ENCODE measurements at places on chromosomes 7 and 10. TPM values are rescaled to one million over a fixed set of nuclear protein-coding genes. Genes with fewer than 3 reads are reported as not detected.

DNA sequence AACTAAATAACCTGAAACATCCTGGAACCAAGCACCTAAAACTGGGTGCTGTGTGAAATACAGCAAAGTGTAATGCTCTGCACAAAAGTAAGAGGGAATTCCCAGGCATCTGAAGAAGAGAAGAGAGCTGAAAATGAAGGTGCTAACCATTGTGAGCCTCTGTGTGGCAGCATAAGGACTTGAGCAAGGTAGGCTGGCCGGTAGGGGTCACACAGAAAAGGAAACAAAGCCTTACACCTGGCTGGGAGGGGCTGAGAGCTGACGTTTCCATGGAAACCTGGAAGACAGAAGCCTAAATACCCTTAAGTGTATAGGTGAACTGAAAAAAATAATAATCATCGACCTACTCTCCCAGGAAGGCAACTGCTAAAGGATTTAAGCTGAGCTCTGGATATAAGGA lies 48.6 kb downstream of the CUL1 start:
- DNase-seq = no peak

DNA sequence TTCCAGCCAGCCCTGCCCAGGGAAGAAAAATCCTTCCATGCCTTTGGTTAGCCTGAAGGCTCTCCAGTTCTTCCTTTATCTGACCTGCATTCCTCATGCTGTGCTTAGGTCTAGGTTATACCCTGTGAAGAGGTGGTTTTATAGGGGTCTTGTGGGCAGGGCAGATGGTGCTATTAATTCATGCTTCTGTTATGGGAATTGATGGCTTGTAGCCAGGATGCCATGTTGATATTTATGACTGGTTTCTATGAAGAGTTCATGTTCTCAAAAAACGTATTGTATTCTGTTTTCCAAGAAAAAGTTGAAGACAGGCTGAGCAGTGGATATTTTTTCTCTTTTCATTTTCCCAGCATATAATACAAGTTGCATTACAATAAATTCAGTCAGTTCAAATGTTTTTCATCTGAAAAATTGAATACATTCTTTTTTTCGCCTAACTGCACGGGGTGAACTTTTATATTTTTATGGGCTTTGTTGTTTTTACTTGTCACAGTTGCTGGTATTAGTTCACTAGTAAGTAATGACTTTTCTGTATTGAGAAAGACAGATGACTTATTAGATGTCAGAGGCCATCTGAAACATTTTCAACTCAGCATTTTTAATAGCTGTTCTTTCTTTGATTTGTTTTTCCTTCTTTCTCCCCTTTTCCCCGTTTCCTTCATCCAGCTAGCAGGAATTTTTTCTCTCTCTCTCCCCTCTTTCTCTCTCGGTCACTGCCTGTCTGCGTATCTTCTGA lies 322.8 kb downstream of the LRMDA start:
- DNase-seq = no peak

DNA sequence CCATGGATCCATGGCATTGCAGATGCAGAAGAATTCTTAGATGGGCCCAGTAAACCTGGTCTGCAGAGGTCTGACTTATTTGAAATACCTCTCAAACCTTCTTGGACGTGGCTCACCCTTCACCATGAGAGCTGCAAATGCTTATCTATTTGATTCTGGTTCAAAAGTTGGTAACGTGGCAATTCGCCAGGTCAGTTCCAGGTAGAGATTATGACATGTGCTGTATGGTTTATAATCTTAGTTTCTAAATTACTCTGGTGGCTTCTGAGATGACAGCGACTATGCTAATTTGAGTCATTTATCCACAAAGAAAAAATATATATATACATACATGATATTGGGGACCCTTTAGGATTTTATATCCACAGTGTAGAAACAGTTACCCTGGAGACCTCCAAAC lies 68.8 kb downstream of the NRP1 start:
- no peak for DNase-seq

DNA sequence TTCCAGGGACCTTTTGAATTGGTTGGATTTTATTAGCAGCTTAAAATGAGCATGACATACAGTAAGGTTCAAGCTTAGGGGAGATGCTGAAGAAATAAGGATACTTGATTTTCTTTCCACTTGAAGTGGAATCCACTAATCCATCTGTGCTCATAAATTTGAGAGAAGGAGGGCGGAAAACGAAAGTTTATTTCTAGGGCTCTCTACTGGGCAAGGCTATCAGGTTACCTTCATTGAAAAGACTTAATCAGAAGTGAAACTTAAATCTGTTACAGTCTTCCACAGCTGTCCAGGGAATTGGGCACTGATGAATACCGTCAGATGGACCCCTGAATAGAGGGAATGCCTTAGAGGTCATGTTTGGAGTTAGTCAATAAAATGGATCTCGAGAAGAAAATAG lies 21.8 kb downstream of the AUTS2 start:
- no peak for DNase-seq

DNA sequence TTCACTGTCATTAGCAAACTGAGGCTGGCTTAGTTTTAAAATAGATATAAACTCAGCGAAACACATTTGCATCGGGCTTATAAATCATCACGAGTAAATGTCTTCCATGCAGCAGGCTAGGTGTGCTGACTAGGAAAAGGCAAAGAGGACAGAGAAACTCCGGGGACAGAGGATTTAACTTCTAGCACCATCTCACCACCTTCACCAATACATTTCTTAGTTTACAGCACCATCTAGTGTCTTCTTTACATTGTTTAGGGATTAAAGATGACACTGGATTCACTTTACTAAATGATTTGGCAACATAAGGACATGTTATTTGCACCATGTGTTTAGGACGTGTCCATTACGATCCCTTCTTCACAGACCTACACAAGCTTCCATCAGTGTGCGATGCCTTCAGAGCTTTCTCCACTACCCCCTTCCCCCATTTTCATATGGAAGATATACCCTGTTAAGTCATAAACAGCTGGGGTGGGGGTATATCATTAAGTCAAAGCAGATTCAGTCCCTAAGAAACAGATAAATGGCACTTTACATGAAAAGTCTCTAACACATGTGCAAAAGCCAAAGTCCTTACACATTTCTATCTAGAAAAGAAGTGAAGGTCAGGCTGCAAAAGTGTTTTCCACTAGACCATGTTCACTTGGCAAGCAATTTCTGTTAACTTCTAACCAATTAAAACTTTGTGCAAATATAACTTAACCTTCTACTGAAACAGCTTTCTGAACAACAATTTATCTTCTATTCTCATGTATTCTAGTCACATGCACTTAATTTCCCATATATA lies 103.3 kb downstream of the GRB10 start:
- peak; percentile 18 for DNase-seq

- no peak for DNase-seq
Observed at GRCh38 chr10:99996671-99997648, 12.8 kb downstream of the DNMBP start.

DNA sequence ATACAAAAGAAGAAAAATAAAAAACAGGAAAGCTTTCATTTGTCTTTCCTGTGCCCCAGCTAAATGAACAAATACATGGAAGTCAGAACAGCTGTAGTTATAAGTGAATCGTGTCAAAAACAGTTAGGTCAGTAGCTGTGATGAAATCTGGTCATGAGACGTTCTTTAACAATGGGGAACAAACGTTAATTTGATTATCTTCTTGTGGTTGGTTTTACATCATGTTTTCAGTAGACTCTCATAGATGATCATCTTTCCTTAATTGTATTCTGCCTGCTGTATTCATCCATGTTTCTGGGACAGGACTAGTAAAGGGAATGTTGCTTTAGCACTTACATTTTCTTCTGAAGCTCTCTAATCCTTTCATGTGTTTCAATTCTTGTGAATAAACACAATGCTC lies 97.0 kb downstream of the PCLO start:
- DNase-seq = no peak

GRCh38 chr7:30396389-30396788 lies 82.2 kb downstream of the NOD1 start:
- no peak for DNase-seq

DNA sequence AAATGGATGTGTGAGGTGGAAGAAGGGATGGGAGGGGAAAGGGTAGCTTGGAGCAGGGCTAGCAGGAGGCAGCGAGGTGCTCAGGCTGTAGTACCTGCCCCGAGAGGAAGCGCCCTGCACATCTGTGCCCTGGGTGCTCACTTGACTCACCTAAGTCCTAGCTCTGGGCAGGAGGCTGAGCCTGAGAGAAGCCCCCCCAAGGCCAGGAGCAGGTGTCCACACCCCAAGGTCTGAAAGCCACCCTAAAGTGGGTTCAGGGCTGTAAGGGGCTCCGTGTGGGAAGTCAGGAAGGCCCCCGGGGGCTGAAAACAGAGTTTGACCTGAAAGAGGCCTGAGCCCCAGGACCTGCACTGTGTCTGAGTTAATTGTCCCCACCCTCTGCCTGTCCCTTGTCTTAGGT lies 95.8 kb upstream of the PODXL start:
- DNase-seq = no peak

DNA sequence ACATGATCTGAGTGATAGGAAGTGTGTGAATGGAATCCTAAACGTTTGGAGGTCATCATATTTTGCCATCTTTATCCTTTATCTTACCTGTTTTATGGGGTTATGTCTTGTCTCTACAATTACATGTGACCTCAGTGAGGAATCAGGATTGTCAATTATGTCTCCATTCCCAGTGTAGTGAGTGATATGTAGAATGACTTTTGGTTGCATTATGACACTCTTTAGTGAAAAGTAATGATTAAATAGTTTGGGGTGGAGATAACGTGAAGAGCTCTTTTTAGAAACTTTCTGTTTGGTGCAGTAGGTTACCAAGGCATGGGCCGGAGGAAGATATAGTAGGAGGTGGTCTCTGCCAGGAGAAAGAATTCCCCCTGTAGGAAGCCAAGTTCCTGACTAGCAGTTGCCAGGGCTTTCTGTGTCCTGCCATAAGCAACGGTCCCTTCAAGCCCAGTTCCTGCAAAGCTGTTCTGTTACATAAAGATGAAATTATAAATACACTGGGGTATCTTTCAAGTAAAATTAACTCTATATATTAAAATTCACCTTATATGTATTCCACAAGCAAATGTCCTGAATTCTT lies 228.2 kb downstream of the NSUN6 start:
- no peak for DNase-seq

The RBM20 gene
- 2.0 TPM for total RNA-seq

The CRHR2 gene
- not detected for total RNA-seq

The PHKG1 gene
- 1.1 TPM for total RNA-seq

The LBX1 gene
- total RNA-seq = not detected

The HOXA1 gene
- 2.8 TPM for total RNA-seq

The CRYGN gene
- total RNA-seq = not detected

The PIK3CG gene
- 0.05 TPM for total RNA-seq

Measured in HCT116 (cell line).